AG04450 (cell line): ENCODE measurements at places on chromosomes 4 and X.

- no peak for DNase-seq
These were observed 3.0 kb downstream of the ARHGEF38 start for GRCh38 chr4:105555409-105555808.

GRCh38 chrX:40366661-40367060 lies 214.1 kb upstream of the ATP6AP2 start:
- DNase-seq = no peak

GRCh38 chrX:1246816-1247215 lies 21.8 kb upstream of the CSF2RA start:
- no peak for DNase-seq

DNA sequence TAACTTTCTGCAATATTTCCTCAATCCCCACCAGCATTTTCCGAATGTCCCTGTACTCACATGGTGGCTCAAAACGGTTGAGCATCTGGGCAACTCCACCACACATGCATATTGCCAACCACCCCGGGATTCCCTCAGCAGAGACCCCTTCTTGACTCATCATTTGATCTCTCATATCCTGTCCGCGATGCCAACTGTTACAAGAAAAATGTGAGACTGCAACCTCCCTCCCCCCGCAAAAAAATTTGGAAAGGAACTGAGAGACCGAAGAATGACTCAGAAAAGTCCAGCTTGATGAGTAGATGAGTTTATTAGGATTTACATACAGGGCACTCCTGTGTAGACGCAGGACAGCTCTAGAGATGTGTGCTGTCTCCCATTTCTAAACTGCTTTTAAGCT lies 561.4 kb downstream of the ZIC3 start:
- no peak for DNase-seq

- no peak for DNase-seq
These were observed 1.6 kb downstream of the REST start for GRCh38 chr4:56909086-56909894.

- DNase-seq = no peak
These were observed 68.7 kb upstream of the DCLK2 start for GRCh38 chr4:150009533-150009932.

GRCh38 chr4:159014859-159015258 lies 88.0 kb upstream of the RAPGEF2 start:
- DNase-seq = no peak

DNA sequence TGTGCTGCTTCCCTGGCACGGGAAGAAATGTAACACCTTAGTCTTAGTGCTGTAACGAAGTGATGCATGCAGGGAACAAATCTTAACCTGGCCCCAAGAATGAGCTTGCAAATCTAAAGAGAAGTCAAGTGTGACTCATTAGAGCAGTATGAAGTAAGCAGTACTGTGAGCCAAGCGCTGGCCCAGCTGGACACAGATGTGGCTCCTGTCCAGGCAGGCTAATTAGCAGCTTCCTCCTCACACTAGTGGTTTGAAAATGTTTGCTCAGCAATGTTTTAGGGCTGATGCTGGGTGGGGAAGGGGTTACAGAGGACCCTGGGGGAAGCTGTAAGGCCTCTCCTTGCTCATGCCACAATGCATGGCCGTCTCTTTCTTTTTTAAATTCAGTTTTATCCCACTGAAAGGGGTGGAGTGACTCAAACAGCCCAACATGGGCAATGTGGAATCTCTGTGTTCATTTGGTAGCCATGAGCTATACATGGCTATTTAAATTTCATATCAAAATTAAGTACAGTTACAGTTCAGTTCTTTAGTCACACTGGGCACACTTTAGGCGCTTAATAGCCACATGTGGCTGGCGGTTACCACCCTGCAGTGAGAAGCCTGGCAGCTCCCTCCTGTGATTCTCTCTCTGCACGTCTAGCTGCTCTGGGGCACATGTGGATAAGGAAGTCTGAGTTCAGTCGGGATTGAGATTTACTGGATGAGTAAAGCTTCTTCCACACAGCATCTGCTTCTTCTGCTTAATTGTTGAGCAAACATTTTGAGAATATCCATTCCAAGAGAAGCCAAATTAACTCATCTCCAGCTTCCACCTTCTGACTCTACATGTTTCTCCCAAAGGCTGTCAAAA lies 48.8 kb downstream of the MAP7D2 start:
- DNase-seq = peak; percentile 44

GRCh38 chrX:104420907-104421306 lies 145.1 kb upstream of the IL1RAPL2 start:
- no peak for DNase-seq

GRCh38 chr4:151417164-151417571 lies 8.2 kb downstream of the FHIP1A start:
- no peak for DNase-seq

DNA sequence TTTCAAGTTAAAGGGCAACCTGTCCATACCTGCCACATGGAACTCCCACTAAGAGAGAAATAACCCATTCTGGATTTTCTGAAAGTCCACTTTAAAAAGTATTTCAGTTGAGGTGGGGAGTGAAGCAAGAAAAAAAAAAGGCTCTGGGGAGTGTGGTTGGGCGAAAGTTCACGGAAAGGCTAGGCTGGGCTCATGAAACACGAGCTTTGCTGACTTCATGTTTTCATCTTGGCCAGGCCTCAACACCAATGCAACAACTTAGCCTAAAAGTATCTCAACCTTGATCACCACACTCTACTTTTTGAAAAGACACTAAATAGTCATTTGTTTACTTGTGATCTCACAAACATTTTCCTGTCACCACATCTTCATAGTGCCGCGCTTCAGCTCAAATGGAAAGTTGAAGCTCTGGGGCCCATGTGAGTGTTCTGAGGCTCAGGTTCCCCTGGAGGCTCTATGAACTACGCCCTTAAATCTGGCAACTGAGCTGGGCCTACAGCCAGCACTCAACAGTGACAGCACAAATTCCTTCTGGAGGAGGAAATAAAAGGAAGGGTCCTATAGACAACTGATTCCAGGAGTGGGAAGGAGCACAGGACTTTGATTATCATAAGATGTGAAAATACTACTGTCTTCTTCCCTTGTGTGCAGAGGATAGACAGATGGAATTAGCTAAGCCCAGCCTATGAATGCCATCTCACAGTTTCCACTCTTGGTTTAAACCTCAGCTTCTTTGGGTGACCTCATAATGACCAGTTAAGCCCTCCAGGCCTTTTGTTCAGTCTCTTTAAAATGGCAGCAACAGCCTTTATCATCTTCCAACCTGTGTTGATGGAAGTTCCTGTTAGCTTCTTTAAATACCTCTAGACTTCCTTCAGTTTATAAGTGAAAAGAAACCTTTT lies 5.1 kb downstream of the CD40LG start:
- DNase-seq = no peak

DNA sequence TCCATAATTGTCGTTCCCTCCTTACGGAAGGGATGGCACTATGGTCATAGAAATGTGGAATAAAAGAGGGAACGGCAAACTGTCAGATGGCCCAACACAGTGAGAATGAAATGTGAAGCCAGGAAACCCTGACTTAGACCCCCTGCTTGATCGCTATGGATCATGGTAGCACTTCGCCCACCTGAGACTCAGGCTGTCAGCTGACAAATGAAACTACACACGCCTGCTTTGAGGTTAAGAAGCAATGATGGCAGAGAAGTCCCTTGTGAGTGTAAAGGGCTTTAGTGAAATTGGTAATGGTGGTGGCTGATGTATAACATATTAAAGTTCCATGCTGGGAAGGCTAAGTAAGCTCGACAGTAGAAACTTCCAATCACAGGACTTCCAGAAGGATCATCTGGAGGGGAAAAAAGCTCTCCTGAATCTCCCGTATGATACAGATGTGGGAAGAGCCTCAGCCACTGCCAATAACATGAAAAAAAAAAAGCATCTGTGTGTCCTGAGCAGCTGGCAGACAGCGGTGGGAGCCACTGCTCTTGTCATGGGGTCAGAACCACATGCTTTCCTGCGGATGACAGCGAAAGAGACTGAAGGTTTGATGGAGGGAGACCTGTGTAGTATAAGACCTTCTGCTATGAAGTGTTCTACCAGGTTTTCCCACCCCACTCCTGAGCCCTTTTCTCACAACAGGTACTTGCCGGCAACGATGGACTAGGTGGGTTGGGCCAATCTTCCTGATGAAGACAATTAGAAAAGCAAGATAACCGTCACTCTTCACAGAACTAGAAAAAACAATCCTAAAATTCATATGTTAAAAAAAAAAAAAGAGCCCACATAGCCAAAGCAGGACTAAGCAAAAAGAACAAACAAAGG lies 107.6 kb downstream of the AFAP1 start:
- DNase-seq = no peak

- no peak for DNase-seq
These were observed 282.1 kb downstream of the GRIA2 start for GRCh38 chr4:157502656-157503055.

DNA sequence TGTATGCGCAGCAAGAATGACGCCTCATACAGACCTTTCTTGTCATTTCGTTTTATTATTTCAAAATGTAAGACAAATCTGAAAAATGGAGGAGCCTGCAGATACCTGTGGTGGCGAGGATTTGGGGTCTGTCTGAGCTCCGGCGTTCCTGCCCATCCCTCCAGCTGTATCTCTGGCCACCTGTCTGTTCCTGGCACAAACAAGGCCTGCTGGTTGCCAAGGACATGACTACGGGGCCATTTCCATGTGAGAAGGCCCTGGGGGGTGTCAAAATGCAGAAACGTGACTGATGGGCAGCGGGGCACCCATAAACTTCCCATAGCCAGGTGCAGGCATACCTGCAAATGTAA lies 591 bp upstream of the TSPAN7 start:
- no peak for DNase-seq

- DNase-seq = peak; percentile 11
These were observed 247.1 kb downstream of the BCOR start for GRCh38 chrX:39850630-39851152.

GRCh38 chrX:93461060-93461459 lies 212.3 kb downstream of the NAP1L3 start:
- no peak for DNase-seq

GRCh38 chr4:40299811-40300292 lies 35.3 kb upstream of the CHRNA9 start:
- DNase-seq = no peak

- DNase-seq = no peak
These were observed 17.9 kb downstream of the BCLAF3 start for GRCh38 chrX:19972984-19973383.

GRCh38 chrX:39736216-39737211 lies 361.2 kb downstream of the BCOR start:
- DNase-seq = no peak

DNA sequence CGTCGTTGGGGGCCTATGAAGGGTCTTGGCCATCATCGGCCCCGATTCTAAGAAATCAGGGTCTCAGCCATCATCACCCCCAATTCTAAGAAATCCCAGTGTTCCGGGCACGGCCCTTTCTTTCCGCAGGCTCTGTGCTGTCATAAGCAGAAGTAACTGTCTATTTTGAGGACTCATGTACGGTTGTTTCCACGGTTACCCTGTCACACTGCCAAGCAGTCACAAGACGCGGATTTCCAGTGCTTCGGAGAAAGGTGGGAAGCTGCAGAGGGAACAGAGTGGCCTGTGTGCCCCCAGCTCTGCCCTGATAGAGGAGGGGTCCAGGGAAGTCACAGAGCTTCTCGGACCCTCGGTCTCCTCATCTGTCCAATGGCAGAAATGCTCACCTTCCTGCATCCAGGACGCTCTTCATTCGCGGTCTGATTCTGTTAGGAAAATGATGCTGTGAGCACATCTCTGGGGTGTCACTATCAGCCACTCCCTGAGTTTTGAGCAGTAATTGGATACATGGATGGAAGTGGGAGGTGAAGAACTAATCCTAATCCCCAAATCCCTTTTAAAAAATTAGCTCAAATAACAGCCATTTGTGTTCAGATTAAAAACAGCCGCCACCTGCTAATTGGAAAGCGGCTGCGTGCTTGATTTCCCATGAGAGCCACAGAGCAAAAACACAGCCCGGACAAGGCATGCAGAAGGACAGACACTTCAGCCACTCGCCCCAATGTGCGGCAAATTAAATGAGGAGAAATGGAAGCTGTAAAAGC lies 73.1 kb downstream of the WFS1 start:
- no peak for DNase-seq

DNA sequence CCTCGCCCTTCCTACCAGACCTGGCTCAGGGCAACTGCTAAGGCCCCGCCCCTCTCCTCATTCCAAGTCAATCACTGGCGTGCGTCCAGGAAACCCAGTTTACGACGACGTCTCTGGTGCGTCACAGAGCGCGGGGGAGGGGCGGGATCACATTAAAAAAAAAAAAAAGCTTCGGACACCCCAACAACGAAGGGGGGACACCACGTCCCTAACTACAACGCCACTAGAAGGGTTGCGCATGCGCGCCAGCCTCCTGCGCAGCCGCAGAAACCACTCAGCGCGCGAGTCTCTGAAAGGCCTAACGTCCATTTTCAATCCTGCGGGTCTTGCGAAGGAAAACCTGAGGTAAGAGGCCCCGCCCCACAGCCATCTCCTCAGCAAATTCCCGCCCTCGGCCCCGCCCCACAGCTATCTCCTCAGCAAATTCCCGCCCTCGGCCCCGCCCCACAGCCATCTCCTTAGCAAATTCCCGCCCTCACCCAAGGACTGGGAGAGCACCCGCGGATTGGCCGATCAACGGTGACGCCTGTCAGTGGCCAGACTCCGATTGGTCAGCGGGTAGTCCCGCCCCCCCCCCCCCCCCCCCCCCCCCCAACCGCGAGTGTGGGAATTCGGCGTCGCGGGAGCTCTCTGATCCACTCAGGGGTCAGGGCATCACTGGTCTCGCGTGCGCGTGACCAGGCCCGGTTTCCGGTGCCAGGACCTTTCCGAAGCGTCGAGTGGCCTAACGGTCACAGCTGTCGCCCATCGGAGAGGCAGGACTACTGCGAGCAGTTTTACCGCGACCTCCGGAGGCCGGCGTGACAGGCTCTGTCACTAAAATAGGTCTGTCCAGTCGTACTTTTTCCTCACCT lies at the start of gene SCML1:
Gene SCML1 (plus strand): TSS at position 638 of the 854 bp plus-strand sequence. CDS start 6,694 bp downstream, outside the sequence.
- peak; percentile 94 for DNase-seq

- DNase-seq = no peak
These were observed 84.4 kb downstream of the APBB2 start for GRCh38 chr4:41129936-41130440.

GRCh38 chrX:16910376-16910775 lies 36.1 kb upstream of the REPS2 start:
- DNase-seq = no peak
